ENCODE measurements at places on chromosomes 5 and 9.

DNA sequence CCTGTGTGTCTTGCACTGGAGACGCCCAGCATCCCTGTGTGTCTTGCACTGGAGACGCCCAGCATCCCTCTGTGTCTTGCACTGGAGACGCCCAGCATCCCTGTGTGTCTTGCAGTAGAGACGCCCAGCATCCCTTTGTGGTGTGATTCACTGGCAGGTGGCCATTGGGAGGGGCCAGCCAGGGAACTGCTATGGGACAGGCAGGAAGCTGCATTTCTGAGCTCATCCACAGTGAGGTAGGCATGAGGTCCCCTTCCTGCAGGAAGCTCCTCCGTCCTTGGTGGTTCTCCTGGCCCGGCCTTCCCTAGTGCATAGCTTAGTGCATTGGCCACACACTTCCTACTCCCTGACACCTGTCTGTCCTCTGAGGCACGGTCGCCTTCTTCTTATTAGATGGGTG lies 43.5 kb downstream of the IRX1 start:
- DNase-seq: no peak

GRCh38 chr5:172527559-172527958 lies 73.2 kb upstream of the SH3PXD2B start:
- DNase-seq: no peak

DNA sequence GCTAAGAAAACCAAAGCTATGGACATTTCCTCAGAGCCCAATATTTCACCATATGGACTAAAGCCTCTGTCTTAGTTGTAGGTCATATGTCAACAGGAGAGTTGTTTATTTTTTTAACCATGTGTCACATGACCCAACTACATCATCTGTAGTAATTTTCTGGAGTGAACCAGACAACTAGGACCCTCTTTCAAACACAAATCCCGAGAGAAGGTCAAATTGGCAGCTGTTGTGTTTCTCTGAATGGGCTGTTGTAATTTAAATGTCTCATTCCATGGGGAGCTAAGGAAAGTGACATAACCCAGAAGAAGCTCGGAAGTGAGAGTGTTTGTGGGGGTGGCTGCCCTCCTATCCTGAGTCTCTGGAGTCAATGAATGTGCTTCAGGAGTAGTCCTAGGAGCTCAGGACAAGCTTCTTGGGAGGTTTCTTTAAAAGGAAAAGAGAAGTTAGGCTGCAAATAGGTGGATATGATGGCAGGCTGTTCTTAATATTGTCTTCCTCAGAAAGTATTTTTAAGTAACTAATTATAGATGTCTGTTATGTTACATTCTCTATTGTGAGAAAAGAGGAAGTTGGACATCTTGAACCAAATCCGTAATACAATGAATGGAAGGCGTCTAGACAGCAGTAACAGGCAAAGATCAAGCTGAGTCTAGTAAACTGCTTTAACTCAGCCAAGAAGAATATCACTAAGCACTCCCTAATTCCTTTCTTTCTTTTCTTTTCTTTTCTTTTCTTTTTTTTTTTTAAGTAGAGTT lies 50.1 kb downstream of the TMEM167A start:
- no peak for DNase-seq

- DNase-seq: no peak
Observed at GRCh38 chr5:88666761-88667495, 216.1 kb downstream of the MEF2C start.

DNA sequence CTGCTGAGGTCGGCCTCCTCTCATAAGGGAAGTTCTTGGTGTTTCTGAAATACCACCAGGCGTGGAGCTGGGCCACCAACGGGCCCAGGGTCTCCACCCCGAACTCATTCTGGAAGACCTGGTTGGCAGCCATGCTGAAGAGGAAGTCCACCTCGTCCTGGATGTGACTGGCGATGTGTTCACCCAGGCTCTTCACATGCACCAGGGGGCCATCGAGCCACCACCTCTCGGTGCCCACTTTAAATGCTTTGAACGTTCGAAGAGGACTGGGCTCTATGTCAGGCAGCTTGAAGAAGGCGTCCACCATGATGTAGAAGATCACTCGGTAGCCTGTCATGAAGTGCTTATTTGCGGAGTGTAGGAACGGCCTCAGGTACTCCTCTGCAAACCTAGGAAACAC lies 15.1 kb downstream of the GLT6D1 start:
- no peak for DNase-seq

DNA sequence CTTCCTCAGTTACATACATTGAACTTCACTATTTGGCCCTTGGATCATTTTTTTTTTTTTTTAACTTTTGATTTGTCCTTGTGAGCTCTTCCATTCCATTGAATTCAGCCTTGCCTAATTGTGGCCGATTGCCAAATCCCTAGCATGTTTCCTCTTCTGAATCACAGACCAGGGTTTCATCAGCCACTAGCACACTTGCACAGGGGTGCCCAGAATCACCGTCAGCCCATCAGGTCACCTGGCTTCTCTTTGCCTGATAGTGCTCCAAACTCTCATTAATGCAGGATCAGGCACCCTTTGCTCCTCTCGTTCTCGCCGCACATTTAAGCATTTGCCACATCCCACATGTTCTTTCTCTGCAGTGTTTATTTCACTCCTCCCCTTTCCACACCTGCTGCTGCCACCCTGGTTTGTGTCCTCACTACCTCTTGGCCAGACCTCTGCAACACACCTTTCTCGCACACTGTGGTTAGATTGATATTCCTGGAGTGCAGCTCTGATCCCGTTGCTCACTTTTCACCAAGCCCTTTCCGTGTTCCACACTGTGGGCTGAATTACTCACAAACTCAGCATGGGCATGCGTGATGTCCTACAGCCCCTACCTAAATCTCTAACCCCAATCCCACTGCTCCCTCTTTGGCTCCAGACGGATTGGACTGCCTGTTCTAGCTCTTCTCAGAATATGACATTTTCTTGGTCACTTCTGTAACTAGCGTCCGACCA lies 9.8 kb downstream of the PIK3R1 start:
- no peak for DNase-seq

DNA sequence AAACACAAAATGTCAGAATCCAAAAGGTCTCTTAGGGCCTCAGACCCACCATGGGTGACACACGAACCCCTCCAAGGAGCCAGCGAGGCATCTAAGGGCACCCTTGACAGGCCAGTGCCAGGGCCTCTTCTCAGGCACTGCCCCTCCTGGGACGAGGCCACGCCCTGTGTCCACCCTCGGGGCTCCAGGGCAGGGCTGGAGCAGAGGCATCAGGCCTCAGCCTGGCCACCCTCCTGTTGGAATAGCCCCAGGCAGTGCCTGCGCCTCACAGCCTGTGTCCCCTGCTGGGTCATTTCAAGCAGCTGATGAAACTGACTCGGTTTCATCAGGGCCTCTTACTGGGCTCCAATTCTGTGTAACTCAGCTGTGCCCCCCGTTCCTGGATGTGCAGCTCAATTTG lies 32.8 kb upstream of the SUSD3 start:
- no peak for DNase-seq

Data from activated CD8-positive, alpha-beta T cell treated with anti-CD3 and anti-CD28 coated beads for 36 hours (primary cell).